ENCODE measurements at places on chromosomes 1 and 21.

DNA sequence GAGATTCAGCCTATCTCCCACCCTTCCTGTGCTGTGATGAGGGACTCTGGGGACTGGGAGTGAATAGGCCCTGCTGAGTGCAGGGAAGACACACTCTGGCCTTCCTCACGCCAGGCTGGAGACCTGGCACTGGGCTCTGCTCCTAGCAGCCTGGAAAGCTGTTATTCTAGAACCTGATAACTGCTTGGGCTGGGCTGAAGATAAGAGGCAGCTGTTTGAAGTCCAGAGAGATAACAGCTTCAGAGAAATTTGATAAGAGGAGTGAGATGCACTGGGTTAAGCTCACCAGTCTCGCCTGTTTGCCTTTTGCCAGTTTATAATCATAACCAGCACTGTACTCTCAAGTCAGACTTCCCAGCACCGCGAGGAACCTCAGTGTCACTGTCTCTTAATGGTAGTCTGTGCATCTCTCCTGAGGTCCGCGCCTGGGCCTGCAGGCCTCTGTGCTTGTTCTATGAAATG is 46.6 kb upstream of the GPR37L1 start:
- DNase-seq = no peak

GRCh38 chr1:108816049-108816893 is 40.6 kb downstream of the AKNAD1 start:
- peak; percentile 96 for DNase-seq

GRCh38 chr1:8152731-8153702 is 126.9 kb upstream of the ERRFI1 start:
- no peak for DNase-seq

DNA sequence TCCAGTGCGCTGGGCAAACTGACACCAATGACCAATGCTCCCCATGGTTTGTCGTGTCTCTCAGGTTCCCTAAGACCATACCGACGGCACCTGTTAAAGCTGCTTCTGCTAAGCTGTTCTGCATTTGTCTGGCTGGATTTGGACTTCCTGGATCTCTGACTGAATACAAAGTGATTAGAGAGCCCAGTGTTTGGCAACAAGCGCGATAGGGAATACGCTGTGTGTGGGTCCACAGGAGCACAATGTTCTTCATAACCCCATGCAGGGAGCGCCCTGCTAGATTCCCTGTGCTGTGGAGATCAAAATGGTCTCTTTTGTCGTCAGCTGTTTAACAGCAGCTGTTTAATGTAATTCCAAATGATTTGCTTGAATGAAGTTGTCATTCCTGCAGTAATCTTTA is 26.0 kb upstream of the ESRRG start:
- DNase-seq = no peak

GRCh38 chr1:53588053-53588779 is 129.0 kb downstream of the DMRTB1 start:
- no peak for DNase-seq
